ENCODE measurements at places on chromosomes 4 and X.

DNA sequence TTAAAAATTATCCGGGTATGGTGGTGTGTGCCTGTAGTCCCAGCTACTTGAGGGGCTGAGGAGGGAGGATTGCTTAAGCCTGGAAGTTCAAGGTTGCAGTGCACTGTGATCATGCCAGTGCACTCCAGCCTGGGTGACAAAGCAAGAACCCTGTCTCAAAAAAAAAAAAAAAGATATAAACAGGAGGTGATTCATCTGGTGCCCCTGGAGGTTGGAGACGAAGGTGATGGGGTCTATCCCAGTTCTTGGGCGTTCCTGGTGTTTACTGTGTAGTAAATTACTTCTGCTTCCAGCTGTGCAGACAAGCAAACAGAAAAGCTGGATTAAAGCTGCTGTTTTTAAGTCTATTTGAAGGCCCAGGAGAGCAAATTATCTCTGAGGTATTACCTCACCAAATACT, 19.9 kb downstream of the GPKOW start:
- no peak for DNase-seq

- no peak for DNase-seq
These were observed 24.3 kb upstream of the NDNF start for GRCh38 chr4:121096629-121097028.

DNA sequence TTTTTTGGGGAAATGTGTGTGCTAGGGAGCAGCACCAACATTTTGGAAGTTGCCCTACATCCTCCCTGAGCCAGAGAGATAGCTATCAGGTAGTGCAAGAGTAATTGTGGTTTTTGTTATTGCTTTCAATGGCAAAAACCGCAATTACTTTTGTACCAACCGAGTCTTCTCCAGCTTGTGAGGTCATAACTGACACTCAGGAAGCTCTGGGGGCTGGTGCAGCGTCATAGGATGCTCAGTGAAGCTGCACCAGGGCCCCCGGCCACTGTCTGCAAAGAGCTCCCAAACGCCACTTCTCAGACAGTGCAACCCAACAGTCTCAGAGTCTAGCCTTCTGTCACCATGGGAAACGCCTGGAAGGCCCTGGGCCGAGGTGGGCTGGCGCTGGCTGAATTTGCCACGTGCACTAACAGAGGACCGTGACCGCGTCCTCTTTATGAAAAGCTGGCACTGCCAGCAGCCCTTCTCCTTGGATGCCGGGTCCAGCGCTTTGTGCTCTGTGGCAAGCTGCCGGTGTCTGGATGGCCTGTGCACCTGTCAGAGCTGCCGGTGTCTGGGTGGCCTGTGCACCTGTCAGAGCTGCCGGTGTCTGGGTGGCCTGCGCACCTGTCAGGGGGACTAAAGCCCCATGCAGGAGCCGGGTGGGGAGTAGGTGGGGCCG, 19.4 kb downstream of the SH3TC1 start:
- DNase-seq, result no peak

GRCh38 chrX:3550160-3550751, 163.2 kb downstream of the PRKX start:
- DNase-seq, result no peak

DNA sequence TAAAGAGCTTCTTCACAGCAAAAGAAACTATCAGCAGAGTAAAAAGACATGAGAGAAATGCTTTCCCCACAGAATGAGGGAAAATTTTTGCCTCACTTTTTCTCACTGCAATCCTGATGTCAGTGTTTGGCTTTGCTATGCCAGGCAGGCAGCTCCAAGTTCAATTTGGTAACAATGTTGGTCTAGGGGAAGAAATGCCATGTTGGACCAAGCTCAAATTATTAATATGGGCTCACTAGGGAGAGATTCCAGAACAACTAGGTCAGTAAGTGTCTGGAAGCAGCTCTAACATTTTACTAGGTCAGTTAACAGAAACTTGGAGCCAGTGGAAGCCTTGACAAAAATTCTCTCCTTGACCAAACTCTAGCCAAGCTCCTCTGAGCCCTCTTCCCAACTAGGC, 95.4 kb downstream of the NAF1 start:
- DNase-seq, result no peak

DNA sequence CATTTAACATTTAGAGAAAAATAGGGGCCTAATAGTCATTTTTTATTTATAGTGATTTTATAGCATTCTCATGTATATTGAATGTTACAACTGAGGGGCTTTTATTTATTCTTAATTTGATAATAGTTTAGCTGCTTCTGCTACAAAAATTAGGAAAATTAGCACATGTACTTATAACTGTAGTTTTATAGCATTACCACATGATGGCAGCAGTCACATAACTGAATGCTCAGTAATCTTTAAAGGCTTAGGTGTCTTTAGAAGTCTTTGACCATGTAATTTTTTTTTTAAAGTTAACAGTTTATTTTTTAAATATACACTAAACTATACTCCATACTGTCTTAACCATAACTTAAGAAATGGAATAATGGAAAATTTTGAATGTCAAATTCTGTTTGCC, 136.6 kb downstream of the STAG2 start:
- DNase-seq, result no peak

DNA sequence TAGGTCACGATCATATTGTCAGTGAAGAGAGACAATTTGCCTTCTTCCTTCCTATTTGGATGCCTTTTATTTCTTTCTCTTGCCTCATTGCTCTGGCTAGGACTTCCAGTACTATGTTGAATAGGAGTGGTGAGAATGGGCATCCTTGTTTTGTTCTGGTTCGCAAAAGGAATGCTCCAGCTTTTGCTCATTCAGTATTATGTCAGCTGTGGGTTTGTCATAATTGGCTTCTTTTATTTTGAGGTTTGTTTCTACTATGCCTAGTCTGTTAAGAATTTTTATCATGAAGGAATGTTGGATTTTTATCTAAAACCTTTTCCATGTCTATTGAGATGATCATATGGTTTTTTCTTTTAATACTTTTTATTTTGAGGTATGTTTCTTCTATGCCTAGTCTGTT, 152.3 kb upstream of the MAD2L1 start:
- no peak for DNase-seq

DNA sequence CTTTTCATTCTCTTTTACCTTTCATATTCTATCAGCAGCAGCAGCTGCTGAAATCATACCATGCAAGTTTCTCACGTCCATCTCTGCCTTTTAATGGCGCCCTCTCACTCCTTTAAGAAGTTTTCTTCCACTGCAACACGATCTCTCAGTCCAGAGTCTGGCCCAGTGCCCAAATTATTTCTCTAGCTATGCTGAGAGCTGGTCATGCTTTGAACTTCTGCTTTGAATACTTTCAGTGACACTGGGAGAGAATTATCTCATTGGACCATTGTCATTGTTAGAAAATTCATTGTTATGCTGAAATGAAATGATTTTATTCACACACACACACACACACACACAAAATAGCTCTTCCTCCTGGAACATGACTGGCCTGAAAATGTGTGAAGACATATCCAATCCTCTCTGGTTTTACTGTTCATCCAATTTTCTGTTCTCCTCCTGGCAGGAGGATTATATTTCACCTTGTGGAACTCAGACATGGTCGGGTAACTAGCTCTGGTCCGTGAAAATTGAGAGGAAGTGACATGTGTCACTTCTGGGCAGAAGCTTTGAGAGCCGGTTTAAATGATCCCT, 1.3 kb upstream of the PDHA1 start:
- DNase-seq, result no peak

- DNase-seq, result no peak
These were observed 99.2 kb upstream of the AP1S2 start for GRCh38 chrX:15953801-15954200.

- DNase-seq, result no peak
These were observed 291.7 kb upstream of the UGT8 start for GRCh38 chr4:114306946-114307345.

DNA sequence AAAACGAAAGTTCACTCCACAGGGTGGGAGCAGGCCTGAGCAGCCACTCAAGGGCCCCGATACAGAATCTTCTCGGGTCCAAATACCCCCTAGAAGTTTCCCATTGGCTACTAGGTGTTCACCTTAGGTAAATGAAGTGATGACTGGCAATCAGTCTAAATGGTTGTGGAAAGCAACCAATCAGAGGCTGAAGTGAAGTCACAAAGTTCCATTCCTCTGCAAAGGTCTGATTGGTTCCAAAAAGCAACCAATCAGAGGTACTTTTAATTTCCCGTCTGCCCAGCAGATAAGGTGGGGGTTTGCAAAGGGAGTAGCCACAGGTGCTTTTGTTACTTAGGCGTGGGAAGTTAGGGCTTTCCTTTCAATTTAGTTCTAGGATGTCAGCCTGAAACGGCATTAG, 58.2 kb upstream of the NKAP start:
- no peak for DNase-seq

GRCh38 chr4:138565576-138565975, 323.4 kb upstream of the SLC7A11 start:
- DNase-seq, result no peak

- no peak for DNase-seq
These were observed 198.8 kb upstream of the ANXA10 start for GRCh38 chr4:167893531-167893930.

DNA sequence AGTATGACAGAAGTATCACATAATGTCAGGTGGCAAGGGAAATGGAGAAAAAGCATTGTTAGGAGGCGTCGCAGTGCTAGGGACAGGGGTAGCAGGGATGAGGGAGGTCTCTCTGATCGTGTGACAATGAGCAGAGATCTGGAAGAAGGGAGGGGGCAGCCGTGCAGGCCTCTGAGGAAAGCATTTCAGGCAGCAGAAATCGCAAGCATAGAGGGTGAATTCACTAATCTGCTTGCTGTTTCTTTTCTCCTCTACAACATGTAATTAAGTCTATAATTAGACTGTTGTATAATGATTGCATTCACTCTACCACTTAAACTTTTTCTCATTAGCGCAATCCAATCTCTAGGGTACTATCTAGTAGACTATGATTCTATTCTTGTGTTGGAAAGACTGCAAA, 9.1 kb downstream of the CYP4V2 start:
- DNase-seq, result no peak

- DNase-seq, result no peak
These were observed 32.0 kb downstream of the LIMCH1 start for GRCh38 chr4:41569961-41570360.

- DNase-seq, result no peak
These were observed 40.4 kb downstream of the RELL1 start for GRCh38 chr4:37645736-37646135.

DNA sequence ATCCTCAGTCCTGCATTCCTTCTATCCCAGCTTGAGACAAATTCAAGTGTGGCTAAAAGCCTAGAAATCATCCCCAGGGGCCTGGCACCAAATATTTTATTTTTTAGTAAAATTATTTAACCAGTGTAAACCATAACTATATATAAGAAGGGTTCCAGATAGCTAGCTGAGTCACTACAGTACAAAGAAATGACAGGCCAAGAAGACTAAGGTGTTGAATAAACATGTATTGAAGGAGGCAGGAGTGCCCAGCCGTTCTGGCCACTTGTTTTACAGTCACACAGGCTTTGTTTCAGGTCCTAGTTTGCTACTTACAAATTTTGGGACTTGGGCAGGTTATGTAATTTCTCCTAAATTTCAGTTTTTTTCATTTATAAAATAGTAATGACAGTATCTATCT, 225.9 kb upstream of the PITX2 start:
- DNase-seq, result no peak

- DNase-seq, result no peak
These were observed 2.9 kb downstream of the SMIM20 start for GRCh38 chr4:25916870-25917269.

DNA sequence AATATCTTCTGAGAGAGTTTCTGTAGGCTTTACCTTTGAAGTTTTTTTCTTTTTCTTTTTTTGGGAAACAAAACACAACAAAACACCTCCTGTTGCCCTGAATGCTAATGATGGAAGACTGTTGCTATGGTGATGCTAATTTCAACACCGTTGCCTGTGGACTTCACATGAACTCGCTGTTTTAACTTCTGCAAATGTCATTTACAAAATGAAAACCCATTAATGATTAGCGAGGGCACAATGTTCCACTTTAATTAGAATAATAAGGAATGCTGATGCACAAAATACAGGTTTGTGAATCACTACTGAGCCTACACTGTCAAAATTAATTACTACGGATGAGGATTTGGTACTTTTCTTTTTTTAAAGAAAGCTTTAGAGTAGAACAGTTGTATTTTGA, 227.1 kb upstream of the FTHL17 start:
- DNase-seq, result no peak

DNA sequence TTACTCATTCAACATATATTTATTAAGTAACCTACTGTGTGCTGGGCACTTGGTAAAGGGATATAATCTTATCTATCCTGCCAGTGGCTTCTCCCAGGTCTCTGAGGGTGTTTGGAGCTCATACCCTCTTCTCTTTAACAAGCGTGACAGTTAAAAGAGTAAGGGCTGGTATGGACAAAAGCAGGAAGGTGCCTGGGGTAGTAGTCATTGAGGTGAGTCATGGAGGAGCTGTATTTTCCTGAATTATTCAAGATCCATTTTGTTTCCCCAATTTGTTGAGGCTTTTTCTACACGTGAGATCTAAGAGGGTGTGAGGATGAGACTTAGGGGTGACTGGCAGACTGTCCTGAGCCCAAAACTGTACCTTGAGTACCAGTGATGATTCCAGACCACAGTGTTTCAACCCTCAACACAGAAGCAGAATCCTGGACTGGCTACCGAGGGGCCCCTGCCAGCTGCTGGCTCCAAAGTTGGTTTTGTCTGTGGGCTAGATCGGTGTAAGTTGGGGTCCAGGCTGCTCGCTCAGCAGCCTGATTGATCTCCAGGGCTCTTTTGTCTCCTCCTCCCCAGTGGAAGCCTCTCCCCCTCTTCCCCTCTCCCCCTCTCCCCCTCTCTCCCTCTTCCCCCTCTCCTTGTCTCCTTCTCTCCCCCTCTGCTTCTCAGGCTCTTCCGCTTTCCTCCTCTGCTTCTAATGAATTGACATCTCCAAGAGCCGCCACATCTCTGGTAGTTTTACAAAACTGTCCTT, at the start of gene DRP2:
DRP2 (plus strand) TSS at position 671 of the 748 bp plus-strand sequence. CDS start 11,862 bp downstream, outside the sequence.
- no peak for DNase-seq

DNA sequence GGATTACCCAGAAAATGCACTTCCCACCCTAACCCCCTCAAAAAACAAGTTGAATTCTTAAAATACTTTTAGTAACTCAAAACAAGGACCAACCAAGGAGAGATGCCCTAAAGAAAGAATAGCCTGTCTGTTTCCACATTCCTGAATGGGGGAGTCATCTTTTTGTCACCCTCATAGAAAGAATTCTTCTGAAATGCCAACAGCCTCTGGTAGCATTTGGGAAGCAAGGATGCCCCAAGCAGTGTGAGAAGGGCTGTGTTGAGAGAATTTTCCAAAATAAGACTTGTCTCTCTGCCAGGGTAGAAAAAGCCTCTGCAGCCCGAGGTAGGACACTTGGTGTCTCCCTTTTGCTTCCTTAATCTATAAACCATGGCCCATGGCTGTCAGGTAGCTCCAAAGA, 173.1 kb upstream of the VCX3A start:
- no peak for DNase-seq

Data from activated T-cell treated with anti-CD3 and anti-CD28 coated beads for 24 hours (primary cell).